ENCODE measurements at places on chromosomes 4 and X. TPM values are rescaled to one million over a fixed set of nuclear protein-coding genes. Genes with fewer than 3 reads are reported as not detected.

DNA sequence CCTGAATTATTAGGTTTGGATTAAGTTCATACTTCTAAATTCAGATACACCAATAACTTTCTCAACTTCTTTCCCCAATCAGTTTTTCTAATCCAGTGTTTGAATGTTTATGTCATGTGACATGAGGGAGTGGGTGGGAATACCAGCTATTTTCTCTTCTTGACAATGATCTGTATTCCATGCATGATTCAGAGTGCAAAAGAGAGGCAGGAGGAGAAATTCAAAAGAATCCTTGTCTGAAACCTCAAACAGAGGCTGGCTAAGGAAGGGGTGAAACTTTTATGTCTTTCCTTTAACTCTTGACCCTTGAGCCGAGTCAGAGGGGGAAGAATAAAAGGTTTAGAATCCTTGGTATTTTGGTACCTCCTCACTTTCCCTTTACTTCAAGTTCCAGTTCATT lies 544.7 kb downstream of the SPRY1 start:
- DNase-seq: no peak

- DNase-seq: no peak
These were observed 65.2 kb upstream of the SMIM10 start for GRCh38 chrX:134925551-134925950.

- DNase-seq: no peak
These were observed 94.6 kb downstream of the PPP2R2C start for GRCh38 chr4:6377626-6378492.

DNA sequence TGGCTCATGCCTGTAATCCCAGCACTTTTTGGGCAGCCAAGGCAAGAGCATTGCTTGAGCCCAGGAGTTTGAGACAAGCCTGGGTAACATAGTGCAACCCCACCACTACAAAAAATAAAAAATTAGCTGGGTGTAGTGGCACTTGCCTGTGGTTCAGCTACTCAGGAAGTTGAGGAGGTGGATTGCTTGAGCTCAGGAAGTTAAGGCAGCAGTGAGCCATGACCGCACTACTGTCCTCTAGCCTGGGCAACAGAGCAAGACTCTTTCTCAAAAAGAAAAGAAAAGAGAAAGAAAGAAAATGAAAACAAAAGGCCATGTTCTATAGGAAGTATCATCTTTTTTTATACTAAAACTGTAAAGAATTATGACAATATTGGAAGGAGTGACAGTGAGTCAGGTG lies 38.5 kb downstream of the NEK1 start:
- DNase-seq: no peak

Gene LONRF3
- 18.8 TPM for total RNA-seq

DNA sequence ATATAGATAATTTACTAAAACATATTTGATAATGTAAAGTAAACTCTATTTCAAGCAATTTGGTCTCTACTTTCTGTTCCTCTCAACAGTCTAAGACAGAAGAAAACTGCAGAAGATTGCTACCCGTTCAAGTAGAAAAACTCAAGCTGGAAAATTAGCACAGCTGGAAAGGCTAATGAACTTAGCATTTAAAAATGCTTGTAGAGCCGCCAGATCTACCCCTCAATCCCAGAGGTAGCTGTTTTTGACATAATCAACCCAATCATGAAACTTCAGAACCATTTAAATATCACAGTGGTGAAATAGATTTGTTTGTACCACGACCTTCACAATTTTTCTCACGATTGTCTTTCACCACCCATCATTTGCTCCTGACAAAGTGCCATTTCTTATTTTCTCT lies 479.5 kb downstream of the SPRY1 start:
- DNase-seq: no peak

GRCh38 chrX:97844161-97844560 lies 960.5 kb downstream of the RPA4 start:
- DNase-seq: no peak

Gene SULT1E1
- 1.3 TPM for total RNA-seq

DNA sequence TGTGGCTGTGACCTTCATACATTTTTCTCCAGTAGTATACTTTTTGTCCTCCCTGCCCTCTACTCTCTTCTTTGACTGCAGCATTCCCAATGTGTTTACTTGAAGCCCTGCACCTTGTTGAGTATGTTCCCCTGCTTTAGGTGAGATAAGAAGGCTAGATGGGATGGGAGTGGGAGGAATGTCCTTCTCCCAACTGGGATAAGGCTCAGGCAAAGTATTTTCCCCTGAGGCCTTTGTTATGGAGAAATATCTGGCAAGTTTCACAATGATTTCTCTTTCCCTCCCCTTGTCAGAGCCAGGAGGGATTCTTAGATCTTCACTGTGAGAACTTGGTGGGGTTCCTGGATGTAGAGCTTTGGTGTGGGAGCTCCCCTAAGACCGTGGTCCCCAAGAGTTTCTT lies 131.8 kb downstream of the CLCN5 start:
- no peak for DNase-seq

GRCh38 chr4:166042510-166043055 lies 169.5 kb downstream of the TLL1 start:
- no peak for DNase-seq

DNA sequence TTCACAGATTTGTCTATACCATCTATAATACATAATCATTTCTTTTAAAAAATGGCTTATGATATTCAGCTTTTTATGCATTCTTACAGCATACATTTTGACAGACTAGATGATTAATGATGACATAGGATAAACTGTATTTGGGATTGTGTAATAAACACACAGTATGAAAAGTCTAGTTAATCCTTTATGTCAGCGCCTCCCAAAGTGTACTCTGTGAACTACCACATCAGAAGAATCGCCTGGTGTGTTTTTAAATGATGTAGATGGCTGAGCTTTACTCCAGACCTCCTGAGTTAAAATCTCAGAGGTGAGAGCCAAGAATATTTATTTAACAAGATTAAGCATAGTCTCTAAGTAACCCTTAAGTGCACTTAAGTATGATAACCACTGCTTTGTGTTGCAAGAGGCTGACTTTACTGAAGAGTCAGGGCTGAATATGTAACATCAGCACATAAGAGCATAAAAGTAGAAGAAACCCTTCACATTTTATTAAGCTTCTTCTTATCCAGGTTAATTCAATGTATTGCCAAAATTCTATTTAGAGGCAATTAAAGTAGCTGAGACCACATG lies 104.2 kb downstream of the ANK2 start:
- no peak for DNase-seq

- DNase-seq: no peak
These were observed 6.9 kb downstream of the DGKQ start for GRCh38 chr4:966266-967112.

Gene SUPT20HL2
- not detected for total RNA-seq

- no peak for DNase-seq
These were observed 475.7 kb upstream of the SLIT2 start for GRCh38 chr4:19776021-19776459.

DNA sequence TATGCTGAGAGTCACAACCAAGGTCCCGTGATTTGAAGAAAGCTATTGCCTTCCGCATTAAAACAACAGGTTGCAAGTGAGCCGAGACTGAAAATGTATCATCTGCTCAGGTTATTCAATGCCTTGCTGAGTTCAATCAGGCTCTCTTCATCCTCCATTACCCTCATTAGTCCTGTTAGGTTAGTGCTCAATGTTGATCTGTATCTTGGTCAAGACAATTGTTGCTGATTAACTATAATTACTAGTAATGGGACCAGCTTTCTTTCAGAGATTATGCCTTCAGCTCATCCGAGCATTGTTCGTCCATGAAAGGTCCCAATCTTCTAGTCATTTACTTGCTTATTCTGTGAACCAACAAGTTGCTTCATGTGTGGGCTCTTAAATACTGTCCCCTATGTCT lies 534.6 kb upstream of the FAM241A start:
- DNase-seq: no peak

DNA sequence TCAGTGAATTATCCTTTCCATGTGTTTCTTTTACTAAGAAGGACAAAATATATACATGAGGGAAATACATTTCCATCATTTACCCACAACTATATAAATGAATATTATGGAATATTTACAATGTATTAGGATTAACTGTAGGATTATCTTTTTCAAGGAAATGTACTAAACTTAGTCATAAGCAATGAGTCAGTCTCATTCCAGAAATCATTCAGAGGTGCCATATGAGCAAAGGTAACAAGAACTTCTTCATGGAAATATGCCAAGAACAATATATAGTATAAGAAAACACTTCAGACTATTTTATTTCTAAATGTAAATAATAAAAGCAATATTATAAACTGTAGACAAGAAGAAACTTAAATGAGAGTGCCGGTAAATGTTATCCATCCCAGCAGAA lies 67.1 kb downstream of the USP38 start:
- no peak for DNase-seq

DNA sequence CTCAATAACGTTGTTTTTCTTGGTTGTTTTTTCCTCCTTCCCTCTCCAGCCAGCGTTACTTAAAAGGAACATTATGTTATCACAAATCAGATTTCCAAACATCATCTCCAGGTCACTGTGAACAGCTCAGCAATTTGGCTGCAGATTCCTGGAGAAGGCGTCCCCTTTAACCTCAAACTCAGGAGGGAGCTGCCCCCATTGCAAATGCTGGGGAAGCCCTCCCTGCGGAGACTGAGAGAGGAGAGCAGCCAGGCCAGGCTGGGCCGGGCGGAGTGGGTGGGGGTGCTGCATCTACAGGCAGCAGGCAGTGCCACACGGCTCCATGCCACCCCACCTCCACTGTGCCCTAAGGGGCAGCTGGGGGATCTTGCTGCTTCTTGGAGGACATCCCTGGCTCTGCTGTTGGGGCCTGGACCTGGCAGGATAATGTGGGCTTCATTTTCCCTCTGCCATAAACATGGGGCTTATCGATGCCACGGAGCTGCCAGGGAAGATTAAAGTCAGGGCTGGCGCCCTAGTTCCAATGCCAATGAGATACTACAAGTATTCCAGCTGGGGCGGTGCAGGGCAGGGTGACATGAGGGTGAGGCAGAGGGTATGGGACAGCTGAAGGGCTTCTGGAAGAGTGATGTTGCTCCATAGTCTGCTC lies 148.8 kb downstream of the PJA1 start:
- DNase-seq: no peak

DNA sequence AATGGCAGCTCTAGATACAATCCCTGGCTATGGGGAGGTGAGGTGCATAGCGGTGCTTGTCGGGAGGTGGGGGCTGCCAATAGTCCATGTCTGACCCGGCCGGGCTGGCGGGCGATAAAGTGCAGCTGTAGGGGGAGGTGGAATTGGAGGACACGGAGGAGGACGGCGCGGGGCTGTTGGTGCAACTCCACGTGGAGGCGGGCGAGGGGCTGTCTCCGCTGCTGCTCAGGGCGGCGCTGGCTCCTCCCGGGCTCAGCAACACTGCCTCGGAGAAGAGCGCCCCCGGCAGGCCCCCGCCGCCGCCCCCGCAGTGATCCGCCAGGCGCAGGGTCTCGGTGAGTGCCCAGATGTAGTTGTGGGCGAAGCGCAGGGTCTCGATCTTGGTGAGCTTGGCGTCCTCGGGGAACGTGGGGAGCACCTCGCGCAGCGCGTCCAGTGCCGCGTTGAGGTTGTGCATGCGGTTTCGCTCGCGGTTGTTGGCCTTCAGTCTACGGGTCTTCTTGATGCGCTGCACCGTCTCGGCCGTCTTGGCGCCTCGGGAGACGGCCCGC lies 1.3 kb downstream of the NEUROG2 start:
- no peak for DNase-seq

GRCh38 chr4:73614311-73614867 lies 5.8 kb downstream of the RASSF6 start:
- DNase-seq: no peak

DNA sequence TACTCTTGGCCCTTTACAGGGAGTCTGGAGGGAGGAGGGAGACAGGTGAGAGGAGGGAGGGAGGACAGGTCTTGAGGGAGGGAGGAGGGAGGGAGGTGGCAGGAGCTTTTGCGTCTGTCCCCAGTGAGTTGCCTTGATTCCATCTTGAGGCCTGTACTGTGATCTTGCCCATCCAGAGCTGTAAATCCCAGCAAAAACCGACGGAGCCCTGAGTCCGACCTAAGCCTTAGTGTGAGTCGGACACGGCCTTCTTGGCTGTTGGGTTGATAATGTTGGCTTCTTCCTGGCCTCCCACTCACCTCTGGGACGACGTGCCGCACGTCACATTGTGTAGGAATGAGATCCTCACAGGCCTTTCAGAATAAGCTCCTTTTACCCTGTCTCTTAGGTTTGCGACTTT lies 72.5 kb downstream of the RGS12 start:
- no peak for DNase-seq

Gene CLTRN
- 1.6 TPM for total RNA-seq

Gene FRG1
- 19.7 TPM for total RNA-seq

- DNase-seq: no peak
These were observed 123.3 kb downstream of the ARHGEF9 start for GRCh38 chrX:63661676-63662075.

- no peak for DNase-seq
These were observed 613.5 kb downstream of the PCDH18 start for GRCh38 chr4:136918772-136919171.

- no peak for DNase-seq
These were observed 447.7 kb downstream of the STIM2 start for GRCh38 chr4:27308379-27308778.

DNA sequence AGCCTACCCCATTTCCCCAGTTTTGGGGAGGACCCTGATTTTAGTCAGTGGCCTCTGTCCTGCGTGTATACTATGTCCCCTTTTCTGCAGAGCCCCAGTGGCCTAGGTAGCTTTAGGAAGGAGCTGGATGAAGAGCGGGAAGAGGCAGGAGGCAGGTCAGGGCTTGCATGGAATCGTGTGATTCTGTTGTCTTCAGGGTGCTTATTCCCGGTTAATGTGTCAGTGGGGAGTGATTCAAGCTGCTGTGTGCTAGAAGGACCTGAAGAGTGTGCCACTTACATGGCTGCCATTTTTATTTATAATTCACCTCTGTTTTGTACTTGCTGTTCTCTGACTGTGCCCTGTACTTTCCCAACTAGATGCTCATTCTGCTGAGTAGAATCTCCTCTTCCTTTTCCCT lies 127.3 kb upstream of the AMOT start:
- no peak for DNase-seq

- DNase-seq: no peak
These were observed 52.0 kb upstream of the GLRB start for GRCh38 chr4:157023941-157024340.

- peak; percentile 82 for DNase-seq
These were observed 280.3 kb downstream of the SPRY1 start for GRCh38 chr4:123676890-123677229.

Gene IL13RA1
- 23.6 TPM for total RNA-seq

Gene XPNPEP2
- total RNA-seq: 0.52 TPM

DNA sequence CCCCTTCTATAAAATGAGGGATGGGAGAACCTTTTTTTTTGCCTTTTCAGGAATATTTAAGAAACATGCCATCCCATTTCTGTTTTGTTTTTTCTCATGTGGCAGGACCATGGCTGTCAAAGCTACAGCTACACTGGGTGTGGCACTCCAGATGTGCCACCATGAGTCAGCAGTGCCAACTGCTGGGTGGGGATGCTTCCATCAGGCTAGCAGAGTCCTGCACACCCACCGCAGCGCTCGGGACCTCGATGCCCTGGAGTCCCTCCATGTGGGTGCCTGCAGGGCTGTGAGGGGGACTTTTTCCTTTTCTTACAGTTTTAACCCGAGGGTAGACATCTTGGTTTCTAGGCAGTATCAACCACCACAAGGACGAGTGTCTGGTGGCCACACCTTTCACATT lies 352.6 kb downstream of the NR3C2 start:
- no peak for DNase-seq

Gene CEP135
- 8.9 TPM for total RNA-seq

- DNase-seq: peak; percentile 50
These were observed 468 bp downstream of the ZMYM3 start for GRCh38 chrX:71253253-71254091.

Data from body of pancreas (tissue), 4 donors.